ENCODE measurements at places on chromosomes 12 and 14.

DNA sequence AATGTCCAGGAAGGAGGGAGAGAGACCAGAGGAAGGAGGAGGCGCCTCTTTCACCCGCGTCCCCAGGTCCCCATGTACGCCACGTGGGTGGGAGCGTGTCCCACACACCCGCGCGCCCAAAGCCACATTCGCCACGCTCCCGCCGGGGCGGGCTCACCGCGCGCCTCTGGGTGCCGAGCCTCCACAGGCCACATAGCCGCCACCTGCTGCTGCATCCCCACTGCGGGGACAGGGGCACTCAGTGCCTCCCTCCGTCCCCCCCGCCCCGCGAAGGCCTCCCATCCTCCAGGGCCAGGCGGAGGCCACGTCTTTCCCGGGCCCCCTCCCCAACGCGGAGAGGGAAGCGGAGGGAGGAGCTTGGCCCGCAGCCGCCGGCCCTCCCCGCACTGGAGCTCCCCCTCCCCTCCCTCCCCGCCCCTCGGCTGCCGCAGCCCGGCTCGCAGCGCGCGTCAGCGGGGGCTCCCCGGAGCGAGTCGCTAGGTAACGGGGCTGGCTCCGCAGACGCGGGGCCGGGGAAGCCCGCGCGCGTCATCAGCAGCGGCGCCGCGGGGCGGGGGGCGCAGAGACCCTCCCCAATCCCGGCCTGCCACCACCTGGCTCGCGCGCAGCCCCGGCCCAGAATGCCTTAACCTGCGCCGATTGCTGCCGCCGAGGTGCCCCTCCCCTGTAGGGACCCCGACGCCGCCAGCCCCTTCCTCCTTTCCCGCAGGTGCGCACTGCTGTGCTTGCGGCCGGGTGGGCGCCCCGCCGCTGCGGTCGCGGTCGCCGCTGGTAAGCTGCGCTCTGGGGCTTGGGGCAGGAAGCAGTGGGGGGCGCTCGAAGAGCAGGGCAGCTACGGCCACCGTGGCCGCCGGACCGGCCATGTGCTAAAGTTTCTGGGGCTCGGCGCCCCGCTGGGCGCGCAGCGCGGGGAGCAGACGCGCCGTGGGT lies 536 bp upstream of the TUNAR start:
- DNase-seq = no peak

- peak; percentile 40 for DNase-seq
Observed at GRCh38 chr14:100677554-100678468, 48.9 kb upstream of the DLK1 start.

DNA sequence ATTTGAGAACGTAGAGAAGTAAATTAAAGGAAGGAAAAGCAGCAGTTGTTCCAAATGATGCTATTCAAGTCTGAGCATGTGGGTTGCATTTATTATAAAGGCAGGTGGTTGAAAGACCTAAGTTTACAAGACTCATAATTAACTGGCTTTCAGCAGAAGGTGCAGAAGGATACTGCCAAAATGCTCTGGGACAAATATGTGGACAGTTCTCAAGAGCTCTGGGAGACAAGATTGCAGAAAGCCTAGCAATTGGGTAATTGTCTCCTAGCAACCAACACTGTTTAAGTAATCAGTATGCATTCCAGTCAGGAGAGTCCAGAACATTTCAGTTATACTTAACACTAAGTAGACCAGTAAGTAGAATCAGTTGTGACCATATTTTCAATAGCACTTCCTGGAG lies 131.5 kb downstream of the GPR135 start:
- peak; percentile 91 for DNase-seq

GRCh38 chr12:25811656-25812126 lies 146.8 kb upstream of the RASSF8 start:
- DNase-seq = no peak

DNA sequence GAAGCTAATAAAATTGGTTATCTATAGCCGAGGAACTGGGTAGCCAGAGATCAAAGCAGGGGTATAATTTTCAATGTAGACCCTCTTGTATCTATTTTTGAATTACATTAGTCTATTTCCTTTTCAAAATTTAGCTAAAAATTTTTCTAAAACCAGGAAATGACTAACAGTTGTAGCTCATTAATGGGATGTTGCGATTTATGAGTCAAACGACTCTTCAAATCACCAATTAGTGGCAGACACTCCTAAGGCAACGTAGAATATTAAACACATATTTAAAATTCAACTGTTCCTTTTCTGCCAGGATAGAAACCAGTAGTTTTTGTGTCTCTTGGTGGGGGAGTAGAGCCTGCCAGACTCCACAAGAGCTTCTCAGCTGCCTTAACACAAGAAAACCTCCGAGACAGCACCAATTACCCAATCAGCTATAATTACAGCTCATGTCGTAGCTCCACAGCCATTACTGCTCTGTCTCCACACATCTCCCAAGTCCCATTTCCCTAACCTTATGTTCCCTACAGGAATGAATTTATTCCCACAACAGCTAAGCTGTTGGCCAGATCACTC lies 26.9 kb downstream of the GCN1 start:
- DNase-seq = no peak

DNA sequence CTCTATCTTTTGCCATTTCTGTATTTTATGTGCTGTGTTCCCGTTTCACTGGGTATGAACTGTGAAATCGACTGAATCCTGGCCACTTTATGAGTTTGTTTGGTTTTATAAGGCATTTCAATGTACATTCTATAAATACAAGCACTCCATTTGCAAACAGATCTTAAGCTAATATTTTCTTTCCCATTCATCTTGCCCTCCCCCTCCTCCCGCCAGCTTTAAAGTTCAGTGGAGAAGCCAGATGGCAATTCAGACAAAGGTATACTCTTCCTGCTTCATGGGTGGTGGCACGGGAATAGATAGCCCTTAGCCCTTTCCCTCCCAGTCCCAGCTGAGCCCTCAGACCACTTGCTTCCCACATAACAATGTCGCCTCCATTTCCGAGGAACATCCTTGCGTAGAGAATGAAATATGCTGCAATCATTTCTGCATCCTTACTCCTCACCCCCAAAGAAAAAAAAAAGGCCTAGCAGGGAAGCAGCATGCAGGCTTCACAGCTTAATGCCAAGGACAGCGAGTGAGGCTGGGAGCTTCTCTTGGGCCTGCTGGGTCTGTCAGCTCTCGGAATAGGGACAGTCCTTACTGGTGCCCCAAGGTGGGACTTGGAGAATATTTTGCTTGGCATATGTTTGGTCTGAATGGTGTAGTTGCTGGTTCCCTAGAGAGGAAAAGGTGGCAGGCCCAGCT lies 52.8 kb upstream of the SRSF5 start:
- DNase-seq = no peak

DNA sequence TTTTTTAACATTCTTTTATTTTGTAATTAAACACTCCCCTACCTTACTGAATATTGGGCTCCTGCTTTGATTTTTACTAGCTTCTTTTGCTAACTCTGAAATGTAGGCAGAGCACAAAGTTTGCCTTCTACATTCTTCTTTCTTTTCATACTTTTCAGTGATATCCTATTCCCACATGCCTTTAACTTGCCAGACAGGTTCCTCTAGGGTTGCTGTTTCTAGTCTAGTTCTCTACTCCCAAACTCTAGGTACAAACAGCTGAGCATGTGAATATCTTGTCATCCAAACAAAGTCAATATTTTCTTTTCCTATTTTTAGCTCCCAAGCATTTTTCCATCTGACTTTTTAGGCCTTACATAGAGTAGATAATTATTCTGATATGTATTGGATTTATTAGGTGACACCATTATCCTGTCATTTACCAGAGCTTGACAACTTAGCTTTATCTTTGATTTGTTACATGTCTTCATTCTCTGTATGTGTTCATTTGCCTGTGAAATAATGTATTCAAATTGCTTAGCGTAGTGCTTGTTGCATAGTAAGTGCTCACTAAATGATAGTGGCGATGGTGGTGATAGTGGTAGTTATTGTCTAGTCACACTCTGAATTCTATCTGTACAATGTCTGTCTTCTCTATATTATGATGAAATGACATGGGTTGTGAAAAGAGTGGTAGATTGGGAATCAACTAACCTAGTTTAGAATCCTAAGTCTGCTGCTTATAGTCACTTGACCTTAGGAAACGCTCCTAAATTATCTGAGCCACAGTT lies 73.6 kb upstream of the DNM1L start:
- no peak for DNase-seq

GRCh38 chr12:90037740-90038139 lies 329.1 kb upstream of the ATP2B1 start:
- DNase-seq = no peak

GRCh38 chr12:63867053-63867452 lies 22.6 kb downstream of the SRGAP1 start:
- no peak for DNase-seq

DNA sequence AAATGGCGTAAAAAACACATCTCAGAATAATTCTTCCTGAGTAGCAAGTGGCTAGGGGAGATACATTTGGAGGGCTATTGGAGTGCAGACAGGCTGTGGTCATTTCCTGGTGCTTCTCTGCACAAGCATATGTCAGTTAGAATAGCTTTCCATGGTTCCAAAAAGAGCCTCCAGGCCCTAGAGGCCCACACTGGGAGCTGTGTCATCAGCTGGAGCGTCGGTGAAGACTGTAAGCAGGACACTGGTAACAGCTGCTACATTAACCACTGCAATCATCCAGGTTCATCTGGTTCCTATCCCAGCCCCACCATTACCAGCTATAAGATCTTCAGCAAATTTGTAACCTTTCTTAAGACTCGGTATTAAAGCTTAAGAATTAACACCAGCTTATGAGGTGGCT lies 31.7 kb upstream of the APPL2 start:
- peak; percentile 18 for DNase-seq

DNA sequence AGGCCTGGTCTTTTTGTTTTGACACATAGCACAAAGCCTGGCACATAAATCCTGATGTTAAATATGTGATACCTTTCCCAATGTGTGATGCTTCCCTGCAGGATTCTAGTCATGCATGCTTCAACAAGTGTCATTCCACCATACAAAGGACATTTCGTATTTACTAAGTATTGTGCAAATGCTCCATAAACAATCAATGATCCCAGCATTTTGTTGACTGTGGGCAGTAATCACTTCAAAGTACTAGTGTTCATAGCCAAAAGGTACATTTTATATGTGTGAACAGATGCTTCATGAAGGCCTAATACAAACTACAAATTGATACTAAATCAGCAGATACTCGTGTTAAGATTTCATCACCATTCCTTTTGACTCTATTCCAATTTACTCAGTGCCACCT lies 4.4 kb downstream of the CCNB1IP1 start:
- DNase-seq = no peak

DNA sequence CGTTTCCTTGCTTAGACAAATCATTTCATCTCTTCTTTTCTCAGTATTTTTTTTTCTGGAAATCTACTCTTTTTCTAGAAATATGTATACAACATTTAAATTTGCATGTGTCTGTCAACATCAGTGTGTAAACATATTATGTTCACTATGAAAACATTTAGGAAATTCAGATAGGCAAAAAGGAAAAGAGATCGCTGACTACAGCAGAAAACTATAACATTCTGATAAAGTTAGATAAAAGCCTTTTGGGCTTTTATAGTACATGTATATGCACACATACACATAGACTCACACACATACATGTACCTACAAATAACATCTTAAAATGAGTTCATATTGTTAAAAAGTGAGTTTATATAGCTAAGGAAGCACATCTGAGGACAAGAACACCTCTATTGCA lies 142.1 kb downstream of the RAD51B start:
- DNase-seq = no peak

DNA sequence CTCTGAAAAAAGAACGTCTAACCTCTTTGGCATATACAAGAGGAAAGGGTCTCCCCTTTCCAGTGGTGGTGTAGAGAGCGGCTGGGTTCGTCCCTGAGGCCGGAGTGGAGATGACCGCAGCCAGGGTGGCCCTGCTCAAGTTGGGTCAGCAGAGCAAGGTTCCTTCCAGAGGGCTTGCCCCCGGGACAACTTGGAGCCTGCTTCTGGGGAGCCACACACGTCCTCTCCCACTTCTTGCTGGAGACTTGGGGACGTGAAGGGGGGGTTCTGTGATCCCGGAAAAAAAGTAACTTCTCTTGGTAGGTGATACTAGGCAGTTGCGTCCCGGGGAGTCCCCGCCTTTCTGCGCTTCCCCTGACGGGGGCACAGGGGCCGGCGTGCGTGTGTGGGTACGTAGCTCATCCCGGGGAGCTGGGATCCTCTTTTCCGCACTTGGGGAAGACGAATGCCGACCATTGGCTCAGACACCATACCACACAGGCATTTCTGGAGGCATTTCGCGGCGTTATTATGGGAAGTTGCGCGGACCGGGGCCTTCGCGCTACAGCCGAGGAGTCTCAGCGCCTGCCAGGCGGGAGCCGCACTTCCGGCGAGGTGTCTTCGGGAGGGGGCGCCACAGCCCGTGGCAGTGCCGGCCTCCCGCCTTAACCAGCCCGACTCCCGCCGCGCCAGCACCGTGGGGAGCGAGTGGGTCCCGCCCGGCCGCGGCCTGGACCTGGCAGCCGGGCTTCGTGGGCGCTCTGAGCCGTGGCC lies 14.8 kb upstream of the PAX9 start:
- DNase-seq = peak; percentile 38

GRCh38 chr12:12115514-12115913 lies 44.8 kb downstream of the BCL2L14 start:
- DNase-seq = no peak

GRCh38 chr14:99468081-99468480 lies 12.6 kb downstream of the SETD3 start:
- no peak for DNase-seq

DNA sequence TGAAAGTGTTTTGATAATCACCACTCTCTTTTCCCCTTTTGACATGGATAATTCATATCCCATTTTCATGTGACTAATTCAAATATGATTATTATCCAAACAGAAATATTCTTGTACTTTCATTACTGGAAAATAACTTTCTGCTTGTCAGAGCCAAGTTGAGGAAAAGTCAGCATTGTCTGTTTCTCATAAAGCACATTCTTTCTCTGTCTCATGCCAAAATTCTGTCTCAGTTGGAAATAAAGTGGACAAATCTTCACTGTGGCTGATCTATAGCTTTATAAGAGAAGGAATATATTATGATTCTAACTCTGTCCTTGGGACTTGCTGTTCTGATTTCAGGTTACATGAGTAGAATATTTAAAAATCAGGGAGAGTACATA lies 22.7 kb upstream of the PRICKLE1 start:
- DNase-seq = no peak

DNA sequence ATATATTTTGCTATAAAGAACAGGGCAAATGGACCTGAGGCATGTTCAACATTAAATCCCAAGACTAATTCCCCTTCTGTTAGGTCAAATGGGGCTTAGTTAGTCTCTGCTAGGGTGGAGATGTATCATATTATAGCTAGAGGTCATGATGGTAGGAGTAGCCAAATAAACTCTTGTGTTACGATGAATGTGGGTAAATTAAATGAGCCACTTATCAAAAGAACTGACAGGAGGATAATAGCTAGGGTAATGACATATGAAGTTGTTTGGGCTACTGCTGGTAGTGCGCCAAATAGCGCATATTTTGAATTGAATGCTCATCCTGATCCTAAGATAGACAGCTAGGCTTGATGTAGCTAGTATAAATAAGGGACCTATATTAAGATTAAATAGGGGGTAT lies 445.0 kb downstream of the GXYLT1 start:
- no peak for DNase-seq

DNA sequence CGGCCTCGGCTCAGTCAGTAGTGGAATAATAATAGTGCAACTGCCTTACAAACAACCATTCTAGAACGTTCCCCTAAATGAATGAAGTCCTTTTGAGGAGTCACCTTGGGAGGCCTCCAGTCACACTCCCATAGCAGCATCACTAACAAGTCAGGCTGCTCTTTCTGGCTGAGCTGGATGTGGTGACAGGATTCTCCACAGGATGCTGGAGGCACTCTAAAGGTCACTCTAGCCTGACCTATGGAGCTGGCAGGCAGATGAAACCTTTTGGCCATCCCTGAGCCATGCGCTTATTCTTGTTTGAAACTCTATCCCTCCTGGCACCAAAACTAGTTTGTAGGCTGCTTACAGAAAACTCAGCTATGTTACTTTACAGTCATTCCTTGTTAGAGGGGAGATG lies 17.9 kb upstream of the TFCP2 start:
- no peak for DNase-seq

Data from AG08395 (cell line).